ENCODE measurements at places on chromosomes 1 and 21.
A peak's percentile ranks its signal among the peaks of the same experiment; 100 is the strongest.

GRCh38 chr1:45584351-45585109 is 689 bp downstream of the NASP start:
- DNase-seq: peak; percentile 85

GRCh38 chr1:114700036-114700600 is 4.8 kb upstream of the AMPD1 start:
- DNase-seq: peak; percentile 27

- peak; percentile 89 for DNase-seq
Observed at GRCh38 chr1:94067196-94067595, 53.8 kb downstream of the ABCA4 start.

GRCh38 chr1:61816191-61816590 is 73.9 kb downstream of the PATJ start:
- no peak for DNase-seq

GRCh38 chr1:52978045-52978444 is 51.0 kb downstream of the SCP2 start:
- no peak for DNase-seq

- DNase-seq: no peak
Observed at GRCh38 chr1:193787061-193787460, 600.6 kb upstream of the B3GALT2 start.

DNA sequence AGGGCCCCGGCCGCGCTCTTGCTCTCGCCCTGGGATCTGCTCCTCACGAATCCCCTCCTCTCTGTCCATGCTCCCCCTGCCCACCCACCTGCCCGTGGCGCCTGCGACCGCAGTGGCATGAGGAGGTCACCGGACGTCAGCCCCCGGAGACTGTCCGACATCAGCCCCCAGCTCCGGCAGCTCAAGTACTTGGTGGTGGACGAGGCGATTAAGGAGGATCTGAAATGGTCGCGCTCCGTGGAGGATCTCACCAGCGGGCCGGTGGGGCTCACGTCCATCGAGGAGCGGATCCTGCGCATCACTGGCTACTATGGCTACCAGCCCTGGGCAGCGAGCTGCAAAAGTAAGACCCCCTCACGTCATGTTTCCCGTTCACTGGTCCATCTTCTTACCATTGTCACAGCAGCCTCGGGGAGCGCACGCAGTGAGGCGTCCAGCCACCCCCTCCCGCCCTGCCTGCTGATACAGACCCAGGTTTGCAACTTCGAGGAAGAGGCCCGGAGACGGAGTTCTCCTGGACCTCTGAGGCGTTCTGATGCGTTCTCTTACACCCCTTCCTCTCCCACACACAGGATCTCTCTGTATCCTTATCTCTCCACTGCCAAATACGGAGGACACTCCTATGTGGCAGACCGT is 1.1 kb downstream of the SLC35F3 start:
- no peak for DNase-seq

- no peak for DNase-seq
Observed at GRCh38 chr1:8002921-8003320, 23.2 kb downstream of the ERRFI1 start.

DNA sequence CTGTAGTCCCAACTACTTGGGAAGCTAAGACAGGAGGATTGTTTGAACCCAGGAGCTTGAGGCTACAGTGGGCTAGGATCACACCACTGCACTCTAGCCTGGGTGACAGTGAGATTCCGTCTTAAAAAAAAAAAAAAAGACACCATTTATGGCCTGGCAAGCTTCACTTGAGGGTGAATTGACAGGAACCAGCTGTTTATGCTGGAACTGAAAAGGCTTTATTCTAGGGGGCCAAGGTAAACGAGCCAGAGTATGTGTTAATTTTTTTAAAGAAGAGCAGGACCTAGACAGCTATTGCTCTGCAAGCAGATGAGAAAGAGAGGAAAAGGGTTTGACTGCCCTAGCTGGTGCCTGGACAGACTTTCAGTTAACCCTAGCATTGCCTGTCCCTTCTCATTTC is 37.0 kb downstream of the S100A6 start:
- no peak for DNase-seq

DNA sequence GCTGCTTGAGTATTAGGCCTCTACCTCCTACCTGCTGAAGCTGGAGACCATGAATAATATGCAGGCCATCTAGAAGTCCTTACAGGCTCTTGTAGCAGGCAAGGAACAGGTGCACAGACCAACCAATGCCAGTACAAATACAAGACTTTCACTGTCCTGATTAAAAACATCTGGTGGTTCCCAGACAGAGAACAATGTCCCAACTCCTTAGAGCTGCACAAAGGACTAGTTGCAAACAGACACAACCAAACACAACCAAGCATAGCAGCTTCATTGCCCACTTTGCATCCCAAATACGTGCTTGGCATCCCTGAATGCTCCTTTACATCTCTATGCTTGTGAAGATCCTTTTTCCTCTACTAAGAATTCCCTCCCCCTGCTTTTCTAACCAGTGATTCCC is 98.1 kb upstream of the CXADR start:
- no peak for DNase-seq

- DNase-seq: no peak
Observed at GRCh38 chr1:91697416-91697815, 188.5 kb downstream of the TGFBR3 start.

DNA sequence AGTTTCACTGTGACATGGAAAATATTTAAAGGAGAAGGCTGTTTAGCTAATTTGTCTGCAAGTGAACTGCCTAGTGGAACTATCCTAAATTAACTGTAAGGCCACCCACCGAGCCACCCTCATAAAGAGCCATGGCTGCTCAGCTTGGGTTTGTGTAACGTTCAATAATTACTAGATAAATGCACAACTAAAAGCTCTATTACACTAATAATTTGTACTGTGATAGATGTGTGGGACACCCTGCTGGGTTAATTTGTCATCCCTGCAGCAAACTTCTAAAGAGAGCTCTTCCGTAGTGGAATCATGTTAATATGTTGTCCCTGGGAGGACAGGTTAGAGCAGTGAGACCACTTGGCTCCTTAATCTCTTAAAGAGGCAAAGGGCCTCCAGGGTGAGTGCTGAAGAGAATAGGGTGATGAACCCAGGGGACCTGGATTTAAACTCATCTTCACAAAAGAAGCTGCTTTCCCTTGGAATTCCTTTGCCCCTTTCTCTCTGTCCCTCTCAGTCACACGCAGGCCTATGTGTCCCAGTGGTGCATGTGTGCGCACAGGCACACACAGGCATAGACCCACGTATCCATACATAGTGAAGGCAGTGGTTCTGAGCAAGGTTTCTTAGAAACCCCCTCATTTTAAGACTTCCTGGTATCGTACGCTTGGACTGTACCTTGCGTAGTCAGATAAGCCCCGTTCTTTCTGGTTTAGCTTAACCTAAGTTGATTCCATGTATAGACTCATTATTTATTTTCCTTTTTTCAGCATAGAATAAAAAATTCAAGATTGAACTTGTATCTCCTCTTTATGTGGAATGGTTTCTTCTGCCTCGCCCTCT is 310.3 kb downstream of the NFIA start:
- no peak for DNase-seq

GRCh38 chr1:171107262-171107940 is 16.7 kb downstream of the FMO3 start:
- DNase-seq: no peak

DNA sequence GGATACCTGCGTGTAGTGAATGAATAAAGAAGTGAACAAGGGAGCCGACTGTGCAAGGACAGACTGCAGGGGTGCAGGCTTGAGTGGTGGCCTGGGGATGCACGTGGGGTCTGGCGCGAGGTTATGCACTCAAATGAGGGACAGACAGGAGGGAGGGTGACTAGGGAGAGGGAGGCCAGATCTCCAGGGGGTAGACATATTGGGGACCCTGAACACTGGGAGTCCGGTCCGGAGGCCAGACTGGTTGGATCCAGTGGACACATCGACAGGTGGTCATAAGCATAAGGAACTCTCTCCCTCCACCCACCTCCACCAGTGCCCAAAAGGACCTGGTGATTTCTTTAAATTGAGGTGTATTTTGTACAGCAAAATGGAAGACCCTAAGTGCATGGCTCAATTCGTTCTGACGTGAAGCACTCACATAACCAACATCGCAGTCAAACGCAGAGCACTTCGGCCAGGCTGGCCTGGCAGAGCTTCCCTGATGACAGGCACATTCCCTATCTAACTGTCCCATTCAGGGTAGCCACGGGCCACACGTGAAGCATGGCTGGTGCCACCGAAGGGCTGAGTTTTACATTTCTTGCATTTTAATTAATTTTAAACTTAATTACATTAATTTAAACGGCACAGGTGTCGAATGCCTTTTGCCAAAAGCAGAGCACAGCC is 14.0 kb downstream of the WNT3A start:
- no peak for DNase-seq

DNA sequence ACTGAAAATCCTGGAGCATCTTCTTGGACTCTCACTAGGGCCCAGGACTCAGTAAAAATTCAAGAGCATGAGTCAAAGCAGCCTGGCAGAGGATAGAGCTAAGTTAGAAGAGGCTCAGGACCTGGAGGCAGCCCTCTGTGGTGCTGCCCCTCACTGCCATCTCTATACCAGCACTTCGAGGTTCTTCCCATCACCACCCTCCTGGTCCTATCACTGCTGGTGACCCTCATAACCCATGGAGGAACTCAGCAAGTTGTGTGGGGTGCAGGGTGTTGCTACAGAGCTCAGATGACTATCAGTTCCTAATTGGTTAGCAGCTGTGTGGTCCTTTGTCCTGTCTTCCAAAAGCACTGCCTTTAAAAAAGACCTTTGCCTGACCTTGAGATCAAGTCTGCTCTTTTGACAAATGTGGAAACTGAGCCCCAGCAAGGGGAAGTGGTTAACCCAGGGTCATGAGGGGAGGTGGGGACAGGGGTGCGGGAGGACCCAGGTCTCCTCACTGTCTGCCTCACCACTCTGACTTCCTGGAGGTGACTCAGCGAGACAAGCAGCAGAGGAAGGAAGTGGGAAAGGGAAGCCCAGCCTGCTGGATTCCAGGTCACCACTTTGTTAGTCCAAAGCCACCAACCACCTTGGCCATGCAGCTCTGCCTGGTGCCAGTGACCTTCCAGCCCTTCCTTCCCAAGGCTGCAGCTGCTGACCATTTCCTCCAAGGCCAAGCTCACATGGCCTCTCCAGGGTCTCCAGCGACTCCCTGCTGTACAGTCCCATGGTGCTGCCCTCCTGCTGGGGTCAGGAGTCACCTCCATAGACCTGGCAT is 199.4 kb upstream of the EDN2 start:
- peak; percentile 84 for DNase-seq

GRCh38 chr1:23601968-23602876 is 42.9 kb upstream of the ID3 start:
- no peak for DNase-seq

GRCh38 chr1:205826995-205827394 is 14.0 kb upstream of the SLC41A1 start:
- DNase-seq: no peak

GRCh38 chr1:163055531-163055930 is 13.6 kb upstream of the RGS4 start:
- no peak for DNase-seq

DNA sequence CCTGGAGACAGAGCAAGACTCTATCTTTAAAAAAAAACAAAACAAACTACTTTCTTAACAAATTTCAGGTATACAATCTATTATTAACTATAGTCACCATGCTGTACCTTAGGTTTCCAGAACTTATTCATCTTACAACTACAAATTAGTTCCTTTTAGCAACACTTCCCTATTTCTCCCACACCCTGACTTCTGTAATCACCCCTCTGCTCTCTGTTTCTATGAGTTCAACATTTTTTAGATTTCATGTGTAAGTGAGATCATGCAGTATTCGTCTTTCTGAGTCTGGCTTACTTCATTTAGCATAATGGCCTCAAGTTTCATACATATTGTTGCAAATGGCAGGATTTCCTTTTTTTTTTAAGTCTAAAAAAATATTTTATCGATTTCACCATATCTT is 77.9 kb upstream of the LPGAT1 start:
- no peak for DNase-seq

DNA sequence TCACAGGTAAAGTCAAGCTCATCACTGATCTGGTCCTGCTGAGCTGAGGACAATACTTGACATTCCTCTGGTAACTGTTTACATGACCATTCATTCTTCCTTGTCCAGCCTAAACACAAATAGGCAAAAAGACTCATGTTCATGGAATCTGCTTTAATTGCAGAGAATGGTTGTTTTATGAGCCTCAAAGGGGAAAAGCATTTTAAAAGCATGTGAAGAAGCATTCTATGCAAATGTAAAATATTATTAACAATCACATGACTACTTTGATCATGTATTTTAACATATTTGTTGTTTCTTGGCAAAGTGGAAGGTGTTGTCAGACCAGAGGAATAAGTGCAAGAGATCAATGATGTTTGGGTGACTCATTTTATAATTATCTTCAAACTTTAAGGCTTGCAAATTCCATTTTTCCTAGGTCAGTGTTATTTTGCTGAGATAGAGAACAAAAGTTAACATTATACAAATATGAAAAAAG is 133.7 kb downstream of the RUNX1 start:
- no peak for DNase-seq

DNA sequence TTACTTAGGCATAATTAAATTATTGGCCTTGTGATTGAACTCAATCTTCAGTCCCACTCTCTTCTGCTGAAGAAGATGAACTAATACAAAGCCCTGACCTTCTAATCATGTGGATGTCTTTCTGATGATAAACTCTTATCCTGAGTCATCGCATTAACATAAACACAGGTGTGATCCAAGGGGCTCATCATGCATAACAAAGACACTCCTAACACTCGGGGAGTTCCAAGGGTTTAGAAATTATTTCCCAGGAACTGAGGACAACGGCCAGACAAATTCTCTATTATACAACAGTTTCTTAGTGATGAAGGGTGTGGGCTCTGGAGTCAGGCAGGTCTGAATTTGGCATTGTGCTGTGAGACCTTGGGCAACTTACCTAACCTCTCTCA is 18.0 kb downstream of the DUSP10 start:
- no peak for DNase-seq

- no peak for DNase-seq
Observed at GRCh38 chr1:17304826-17305175, 3.2 kb upstream of the PADI4 start.

Measured in kidney capillary endothelial cell (primary cell).